ENCODE measurements at places on chromosomes 4 and X.

GRCh38 chr4:121277194-121278105 is 103.4 kb downstream of the QRFPR start:
- peak; percentile 16 for DNase-seq

DNA sequence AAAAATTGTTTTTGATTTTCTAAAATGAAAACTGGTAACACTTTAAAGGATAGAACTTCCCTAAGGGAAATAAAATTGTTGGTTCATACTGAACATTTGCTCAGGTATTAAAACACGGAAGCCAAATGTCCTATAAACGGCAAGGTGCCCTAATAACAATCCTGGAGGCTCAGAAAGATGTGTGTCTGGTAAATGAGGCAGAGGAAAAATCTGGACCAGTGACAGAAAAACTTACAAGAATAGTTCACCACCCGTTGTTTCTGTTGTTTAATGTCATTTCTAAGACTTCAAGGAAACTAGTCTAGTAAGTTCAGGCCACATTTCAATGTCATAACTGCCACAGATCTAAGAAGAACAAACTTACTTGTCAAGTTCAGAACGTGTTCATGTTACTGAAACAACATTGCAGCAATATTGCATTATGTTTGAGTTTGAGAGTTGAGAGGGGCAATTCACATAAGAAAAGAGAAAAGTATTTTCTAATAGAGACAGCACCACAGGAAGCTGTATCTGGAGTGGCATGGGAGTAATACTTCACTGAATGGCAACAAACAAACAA is 476.6 kb downstream of the GRXCR1 start:
- DNase-seq, result no peak

DNA sequence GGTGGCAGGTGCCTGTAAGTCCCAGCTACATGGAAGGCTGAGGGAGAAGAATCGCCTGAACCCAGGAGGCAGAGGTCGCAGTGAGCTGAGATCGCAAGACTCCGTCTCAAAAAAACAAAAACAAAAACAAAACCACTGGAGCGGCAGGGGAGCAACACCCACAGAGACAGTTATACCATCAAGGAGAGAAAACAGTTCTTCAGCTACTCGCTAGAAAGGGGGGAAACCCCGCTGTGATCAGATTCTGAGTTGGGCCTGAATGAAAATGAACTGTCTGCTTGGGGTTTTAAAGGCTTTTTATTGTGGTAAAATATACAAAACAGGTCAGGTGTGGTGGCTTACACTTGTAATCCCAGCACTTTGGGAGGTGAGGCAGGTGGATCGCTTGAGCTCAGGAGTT is 16.8 kb upstream of the IRAK1 start:
- no peak for DNase-seq

- peak; percentile 7 for DNase-seq
These were observed 45.4 kb downstream of the CXorf58 start for GRCh38 chrX:23952984-23953907.

- no peak for DNase-seq
These were observed 236.4 kb downstream of the PPP1R2C start for GRCh38 chrX:42541554-42541953.

DNA sequence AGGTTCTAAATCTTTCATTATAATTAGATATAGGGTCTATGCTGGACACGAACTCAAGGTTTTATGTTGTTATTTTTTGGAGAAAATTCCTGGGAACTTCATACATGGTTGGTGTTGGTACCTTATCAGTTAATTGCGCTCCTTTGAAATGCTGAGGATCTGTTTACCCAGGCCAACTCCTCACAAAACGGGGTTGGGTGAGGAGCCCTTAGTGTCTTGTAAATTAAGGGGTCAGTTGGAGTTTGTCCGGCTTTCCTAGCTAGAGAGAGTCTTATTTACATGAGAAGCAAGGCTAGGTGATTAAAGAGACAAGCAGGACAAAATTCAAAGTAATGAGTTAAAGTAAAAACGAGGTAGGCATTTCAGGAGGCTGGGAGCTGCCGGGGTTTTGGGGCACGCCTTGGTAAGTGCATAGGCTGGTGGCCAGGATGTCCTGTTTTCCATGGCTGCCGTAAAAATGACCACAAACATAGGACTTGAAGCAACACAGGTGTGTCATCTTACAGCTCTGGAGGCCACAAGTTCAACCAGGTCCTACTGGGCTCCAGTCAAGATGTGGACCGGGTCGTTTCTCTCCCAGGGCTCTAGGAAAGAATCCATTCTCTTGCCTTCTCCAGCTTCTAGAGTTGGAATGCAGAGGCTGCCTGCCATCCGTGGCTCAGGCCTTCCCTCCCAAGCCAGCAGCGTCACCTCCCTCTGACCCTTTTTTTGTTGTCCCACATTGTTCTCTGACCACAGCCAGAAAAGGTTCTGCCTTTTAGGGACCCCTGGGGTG is 19.8 kb downstream of the PSAPL1 start:
- no peak for DNase-seq

- DNase-seq, result peak; percentile 55
These were observed 18.0 kb upstream of the TBC1D14 start for GRCh38 chr4:6891436-6892170.

- no peak for DNase-seq
These were observed 44.8 kb upstream of the FAM156A start for GRCh38 chrX:53003111-53003510.

DNA sequence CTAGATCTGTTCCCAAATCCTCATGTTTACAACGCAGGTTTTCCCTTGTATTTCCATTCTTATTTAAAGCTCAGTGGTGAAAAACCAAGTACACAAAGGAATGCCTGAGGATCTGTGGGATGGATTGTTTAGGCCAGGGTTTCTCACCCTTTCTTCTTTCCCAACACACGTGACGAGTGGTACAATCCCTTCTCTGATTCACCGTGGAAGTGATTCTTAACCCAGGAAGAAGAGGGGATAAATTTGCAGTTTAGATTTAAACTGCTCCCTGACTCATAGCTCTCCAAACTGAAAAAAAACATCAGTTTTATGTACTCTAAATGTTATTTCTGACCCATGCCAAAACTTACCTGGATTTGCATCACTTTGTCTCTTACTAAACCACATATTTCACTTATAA is 17.0 kb downstream of the PAQR3 start:
- peak; percentile 68 for DNase-seq

- no peak for DNase-seq
These were observed 940 bp upstream of the UTP3 start for GRCh38 chr4:70687392-70687791.

- no peak for DNase-seq
These were observed 651.2 kb upstream of the GALNT7 start for GRCh38 chr4:172517391-172517790.

DNA sequence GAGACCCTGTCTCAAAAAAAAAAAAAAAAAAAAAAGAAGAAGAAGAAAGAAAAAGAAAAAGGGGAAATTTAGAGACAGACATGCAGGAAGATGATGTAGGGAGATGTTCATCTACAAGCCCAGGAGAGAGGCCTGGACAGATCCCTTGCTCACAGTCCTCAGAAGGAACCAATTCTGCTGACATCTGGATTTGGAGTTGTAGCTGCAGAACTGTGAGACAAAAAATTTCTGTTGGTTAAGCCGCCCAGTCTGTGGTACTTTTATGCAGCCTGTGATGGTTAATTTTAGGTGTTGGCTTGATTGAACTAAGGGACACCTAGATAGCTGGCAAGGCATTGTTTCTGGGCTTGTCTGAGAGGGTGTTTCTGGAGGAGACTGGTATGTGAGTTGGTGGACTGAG is 10.1 kb upstream of the STIM2 start:
- DNase-seq, result no peak

- peak; percentile 51 for DNase-seq
These were observed 654.6 kb downstream of the IL1RAPL1 start for GRCh38 chrX:29241809-29242208.

DNA sequence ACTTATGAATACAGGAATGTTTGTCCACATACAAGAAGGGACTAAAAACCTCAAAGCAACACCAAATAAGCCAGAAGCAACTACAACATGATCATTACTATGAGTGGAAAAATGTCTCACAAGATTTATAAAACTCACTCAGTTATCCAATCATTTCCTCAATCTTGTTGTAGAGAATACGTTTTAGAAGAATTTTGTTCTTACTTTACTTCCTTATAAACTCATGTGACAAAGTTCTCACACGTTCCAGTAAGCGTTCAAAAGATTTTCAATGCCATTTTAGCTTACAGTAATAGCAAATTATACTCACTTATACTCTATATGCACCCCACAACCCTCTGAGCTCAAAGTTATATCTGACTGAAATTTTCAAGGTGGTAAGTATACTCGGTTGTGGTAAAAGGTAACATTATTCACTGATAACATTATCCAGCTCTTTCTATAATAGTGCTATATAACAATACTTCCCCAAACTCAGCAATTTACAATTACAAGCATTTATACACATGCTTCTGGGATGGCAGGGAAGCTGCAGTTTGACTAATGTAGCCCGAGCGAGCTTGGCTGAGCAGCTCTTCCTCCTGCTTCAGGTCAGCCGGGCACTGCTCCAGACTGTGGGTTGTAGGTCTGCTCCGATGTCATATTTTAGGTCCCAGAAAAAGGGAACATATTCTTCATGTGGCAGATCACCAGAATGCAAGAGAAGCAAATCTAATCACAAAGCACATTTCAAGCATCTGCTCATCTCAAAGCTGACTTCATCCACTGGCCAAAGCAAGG is 226.3 kb downstream of the RCHY1 start:
- DNase-seq, result no peak

DNA sequence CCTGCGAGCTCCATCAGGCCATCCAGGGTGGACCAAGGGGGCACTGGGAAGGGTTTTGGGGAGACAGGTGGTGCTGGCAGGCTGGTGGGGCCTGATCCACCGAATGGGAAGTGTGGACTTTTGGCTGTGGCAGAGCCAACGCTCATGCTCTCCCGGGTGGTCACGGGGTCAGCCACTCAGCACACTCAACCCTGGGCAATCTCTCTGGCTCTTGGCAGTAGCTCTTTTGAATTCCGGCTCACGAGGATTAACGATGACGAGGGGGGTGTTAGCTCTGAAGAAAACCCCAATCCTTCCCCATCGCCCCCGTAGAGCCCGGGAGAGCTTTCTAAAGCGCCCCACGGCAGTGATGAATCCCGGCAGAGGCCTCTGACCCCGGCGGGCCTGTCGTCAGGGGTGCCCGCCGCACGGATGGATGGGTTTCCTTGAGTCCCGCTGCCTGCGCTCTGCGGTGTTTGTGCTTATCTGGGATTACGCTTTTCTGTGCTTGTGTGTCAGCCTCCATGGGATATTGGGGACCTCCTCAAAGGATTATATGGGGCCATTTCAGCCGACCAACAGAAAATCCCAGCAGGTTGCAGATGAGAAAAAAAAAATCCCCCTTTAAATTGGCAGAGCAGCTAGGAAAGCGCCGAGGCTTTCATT is 156.8 kb upstream of the PSAPL1 start:
- DNase-seq, result no peak

DNA sequence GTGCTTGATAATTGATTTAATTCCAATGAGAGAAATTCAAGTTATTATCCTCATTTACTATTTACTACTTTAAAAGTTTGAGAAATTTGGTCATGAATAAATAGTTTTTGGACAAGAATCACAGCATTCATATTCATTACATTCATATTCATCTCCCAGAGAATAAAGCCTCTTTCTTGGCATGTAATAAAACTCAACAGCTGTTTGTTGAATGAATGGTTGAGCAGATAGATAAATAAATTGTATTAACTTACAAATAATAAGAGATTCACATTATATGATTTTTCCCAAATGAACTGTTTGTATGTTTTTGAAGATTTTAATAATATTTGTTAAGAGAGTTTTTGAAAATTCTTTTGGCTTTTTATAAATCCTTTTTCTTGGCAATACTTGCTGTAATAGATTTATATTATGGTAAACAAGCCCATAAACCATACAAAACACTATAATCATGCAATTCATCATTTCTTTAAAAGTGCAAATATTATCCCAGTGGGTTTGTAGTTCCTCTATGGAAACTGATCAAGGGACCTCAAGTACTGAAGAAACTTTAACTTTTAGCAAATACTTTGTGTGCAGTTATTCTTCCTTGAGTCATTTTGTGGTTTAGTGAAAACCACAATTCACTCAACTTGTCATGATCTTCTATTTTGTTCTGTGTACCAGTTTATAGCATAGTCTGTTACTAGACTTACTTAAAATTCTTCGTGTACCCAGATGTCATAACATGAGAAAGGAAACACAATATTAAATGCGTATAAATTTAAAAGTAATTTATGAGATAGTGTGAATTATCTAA is 371.8 kb downstream of the ADGRL3 start:
- DNase-seq, result peak; percentile 65

DNA sequence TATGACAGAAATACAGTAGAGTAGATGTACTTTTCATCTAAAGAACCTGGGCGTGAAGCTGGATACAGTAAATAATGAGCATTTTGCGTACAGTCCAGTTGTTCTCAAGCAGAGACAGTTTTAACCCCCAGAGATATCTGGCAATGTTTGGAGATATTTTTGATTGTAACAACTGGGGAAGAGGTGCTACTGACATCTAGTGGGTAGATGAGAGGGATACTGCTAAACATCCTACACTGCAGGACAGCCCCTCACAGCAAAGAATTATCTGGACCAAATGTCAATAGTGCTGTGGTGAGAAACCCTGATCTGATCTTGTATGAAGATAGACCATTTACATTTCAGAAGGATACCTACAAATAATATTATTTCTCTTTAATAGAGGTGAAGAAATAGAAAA is 200.2 kb upstream of the FAM47A start:
- DNase-seq, result peak; percentile 1

- DNase-seq, result no peak
These were observed 25.0 kb upstream of the UGT2B7 start for GRCh38 chr4:69071286-69071685.

GRCh38 chrX:136674270-136674985 is 26.5 kb downstream of the CD40LG start:
- no peak for DNase-seq

- no peak for DNase-seq
These were observed 108.9 kb downstream of the AFAP1 start for GRCh38 chr4:7830747-7831146.

DNA sequence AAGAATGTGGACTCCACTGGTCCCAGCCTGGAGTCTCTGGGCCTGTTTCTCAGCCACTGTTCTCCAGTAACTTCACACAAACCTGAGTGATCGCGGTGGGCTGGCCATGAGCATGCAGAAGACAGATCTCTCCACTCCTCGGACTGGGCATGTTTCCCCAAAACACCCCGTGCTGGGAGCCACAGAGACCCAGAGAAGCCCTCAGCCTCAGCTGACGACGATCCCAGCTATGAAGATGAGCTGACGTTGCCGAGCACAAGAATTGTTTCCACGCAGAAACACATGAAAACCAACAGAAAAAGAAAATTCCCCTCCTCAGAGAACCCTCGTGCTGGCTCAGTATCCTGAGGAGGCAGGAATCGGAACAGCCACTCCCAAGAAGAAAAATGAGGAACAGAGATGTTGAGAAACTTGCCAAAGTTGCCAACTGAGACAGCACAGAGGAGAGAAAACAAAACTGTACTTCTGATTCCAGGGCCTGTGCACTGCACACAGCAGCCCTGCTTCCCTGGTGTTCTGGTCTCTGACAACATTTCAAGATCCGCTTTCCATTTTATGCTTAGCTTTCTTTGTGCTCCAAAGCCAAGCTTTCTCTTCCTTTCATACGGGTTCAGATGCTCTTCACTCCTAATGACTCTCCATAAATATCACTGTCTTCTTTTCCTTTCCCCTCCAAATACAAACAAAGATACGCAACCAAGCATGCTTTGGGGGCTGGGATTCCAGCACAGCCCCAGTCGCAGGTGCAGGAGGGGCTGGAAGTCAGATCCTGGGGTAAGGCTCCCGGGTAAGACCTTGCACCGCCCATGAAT is 81.4 kb downstream of the IRF2 start:
- no peak for DNase-seq

GRCh38 chr4:71732706-71733105 is 51.2 kb downstream of the GC start:
- peak; percentile 52 for DNase-seq
